ENCODE measurements at places on chromosomes 16 and 17.

- no peak for DNase-seq
These were observed 59.0 kb downstream of the ANKFY1 start for GRCh38 chr17:4204710-4205173.

DNA sequence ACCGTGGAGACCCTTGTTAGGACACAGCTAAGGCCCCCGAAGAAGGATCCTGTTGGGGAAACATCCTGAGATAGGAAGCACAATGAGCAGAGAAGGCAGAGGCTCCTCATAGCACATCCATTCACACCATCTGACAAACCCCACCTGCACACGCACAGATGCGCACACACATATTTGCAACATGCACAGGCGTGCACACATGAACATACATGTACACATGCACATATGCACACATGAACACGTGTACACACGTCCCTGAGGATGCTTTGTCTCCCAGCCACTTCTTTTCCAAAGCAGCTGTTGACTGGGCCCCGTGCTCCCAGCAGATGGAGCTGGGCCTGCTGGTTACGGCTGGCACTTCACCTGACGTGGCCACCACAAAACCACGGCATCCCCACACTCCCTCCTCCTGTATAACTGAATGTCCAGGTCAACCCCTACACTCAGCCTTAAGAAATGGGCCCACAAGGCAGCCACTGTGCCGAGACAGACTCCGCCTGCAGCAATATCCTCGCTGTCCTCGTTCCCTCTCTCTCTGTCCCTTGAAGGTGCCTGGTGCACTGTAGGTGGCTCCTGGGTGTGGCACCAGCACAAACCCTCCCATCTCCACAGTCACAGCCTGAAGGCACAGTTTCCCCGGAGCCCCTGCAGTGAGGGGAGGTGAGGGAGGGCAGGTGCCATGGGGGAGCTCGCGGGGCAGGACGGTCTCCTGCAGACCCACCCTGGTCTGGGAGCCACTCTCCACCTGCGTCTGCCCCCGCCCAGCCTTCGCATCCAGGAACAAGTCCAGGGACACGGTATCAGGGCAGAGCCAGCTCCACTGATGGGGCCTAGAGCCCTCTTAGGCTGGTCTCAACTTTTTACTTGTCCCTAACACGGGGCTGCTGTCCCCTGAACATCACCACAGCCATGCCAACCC is 183.0 kb downstream of the RBFOX3 start:
- DNase-seq, result no peak

- DNase-seq, result peak; percentile 41
These were observed 430 bp downstream of the BCAS3 start for GRCh38 chr17:60678118-60678444.

GRCh38 chr17:17447264-17447663 is 29.5 kb upstream of the MED9 start:
- DNase-seq, result no peak

GRCh38 chr17:71709271-71709890 is 411.4 kb upstream of the SOX9 start:
- no peak for DNase-seq

DNA sequence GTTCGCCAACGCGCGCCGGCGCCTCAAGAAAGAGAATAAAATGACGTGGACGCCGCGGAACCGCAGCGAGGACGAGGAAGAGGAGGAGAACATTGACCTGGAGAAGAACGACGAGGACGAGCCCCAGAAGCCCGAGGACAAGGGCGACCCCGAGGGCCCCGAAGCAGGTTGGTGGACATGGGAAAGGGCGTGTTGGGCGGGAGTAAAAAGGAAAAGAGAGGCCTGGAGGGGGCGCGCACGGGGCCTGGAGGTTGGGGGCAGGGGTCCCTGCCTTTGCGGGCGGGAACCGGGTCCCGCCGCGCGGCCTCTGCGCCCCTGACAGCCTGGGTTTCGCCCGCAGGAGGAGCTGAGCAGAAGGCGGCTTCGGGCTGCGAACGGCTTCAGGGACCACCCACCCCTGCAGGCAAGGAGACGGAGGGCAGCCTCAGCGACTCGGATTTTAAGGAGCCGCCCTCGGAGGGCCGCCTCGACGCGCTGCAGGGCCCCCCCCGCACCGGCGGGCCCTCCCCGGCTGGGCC is 2.1 kb downstream of the IRX5 start:
- DNase-seq, result no peak

GRCh38 chr17:57751348-57751971 is 6.4 kb upstream of the CCDC182 start:
- no peak for DNase-seq

- no peak for DNase-seq
These were observed 10.2 kb downstream of the PIK3R5 start for GRCh38 chr17:8955021-8955959.

GRCh38 chr17:3914312-3914670 is 2.0 kb downstream of the P2RX1 start:
- DNase-seq, result peak; percentile 34

GRCh38 chr17:21166595-21167210 is 39.9 kb downstream of the DHRS7B start:
- no peak for DNase-seq

DNA sequence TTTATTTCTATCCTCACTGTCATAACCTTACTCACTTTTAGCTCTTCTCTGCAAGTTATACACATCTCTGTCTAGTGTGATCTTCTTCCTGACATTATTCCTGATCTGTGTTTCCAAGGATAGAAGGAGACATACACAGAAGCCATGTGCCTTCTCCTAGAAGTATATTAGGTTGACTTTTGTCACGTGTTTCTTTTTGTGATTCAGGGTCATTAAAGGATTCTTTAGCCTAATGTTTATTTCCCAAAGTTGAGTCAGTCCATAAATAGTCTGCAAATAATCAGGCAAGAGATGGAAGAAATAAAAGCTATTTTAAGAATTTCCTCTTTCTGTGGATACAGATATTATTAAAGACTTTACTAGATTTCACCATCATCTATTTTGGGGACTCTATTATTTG is 214.1 kb upstream of the GOT2 start:
- no peak for DNase-seq

DNA sequence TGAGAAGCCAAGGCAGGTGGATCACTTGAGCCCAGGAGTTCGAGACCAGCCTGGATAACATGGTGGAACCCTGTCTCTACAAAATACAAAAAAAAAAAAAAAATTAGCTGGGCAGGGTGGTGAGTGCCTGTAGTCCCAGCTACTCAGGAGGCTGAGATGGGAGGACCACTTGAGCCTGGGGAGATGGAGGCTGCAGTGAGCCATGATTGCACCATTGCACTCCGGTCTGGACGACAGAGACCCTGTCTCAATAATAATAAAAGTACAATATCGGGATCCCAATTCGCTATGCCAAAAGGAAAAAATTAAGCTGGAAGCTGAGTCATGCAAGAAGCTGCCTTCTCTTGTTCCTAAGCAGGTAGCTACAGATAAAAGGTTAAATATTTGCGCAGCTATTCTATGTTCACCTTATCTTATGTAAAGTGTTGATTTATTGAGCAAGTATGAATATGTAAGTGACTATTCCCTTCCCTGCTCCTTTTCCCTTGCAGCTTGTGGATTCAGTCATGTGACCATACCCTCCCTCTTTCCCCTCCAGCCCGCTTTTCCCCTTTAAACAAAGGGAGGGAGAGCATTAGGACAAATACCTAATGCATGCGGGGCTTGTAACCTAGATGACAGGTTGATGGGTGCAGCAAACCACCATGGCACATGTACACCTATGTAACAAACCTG is 112.0 kb downstream of the LITAF start:
- DNase-seq, result no peak

DNA sequence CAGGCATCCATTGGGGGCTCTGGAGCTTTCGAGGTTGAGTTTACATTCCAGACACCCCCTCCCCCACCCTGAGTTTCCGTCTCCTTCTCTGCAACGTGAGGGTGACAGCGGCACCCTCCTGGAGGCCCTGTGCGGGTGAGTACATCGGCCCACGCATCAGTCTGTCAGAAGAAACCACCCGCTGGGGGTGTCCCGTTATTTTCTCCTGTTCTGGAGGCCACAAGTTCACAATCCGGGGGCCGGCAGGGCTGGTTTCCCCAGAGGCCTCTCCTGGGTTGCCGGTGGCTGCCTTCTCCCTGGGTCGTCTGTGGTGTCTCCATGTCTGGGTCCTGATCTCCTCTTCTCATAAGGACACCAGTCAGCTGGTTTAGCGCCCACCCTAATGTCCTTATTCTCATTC is 35.7 kb downstream of the GSE1 start:
- no peak for DNase-seq

GRCh38 chr17:67035131-67036083 is 8.9 kb upstream of the CACNG1 start:
- no peak for DNase-seq

DNA sequence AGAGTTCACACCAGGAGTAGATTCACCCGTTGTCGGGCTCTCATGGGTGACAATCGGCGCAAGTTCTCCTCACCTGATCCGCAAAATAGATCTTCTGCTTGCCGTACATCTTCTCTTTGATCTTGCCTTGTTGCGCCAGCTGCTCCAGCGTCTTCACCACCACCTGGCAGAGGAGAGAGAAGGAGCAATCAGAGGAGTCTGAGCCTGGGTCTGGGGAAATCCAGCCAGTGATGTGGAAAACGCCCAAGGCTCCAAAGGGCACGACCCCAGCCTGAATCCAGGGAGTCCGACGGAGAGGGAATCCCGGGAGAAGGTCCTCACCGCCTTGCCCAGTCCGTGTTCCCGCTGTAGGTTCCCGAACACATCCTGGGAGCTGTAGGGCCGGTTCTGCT is 393 bp downstream of the PSMC3IP start:
- peak; percentile 39 for DNase-seq

- DNase-seq, result peak; percentile 80
These were observed 10.7 kb upstream of the ZNF19 start for GRCh38 chr16:71499775-71500364.

GRCh38 chr17:39694593-39694992 is 5.3 kb upstream of the ERBB2 start:
- DNase-seq, result no peak

- no peak for DNase-seq
These were observed 13.9 kb upstream of the PMP22 start for GRCh38 chr17:15278924-15279477.

DNA sequence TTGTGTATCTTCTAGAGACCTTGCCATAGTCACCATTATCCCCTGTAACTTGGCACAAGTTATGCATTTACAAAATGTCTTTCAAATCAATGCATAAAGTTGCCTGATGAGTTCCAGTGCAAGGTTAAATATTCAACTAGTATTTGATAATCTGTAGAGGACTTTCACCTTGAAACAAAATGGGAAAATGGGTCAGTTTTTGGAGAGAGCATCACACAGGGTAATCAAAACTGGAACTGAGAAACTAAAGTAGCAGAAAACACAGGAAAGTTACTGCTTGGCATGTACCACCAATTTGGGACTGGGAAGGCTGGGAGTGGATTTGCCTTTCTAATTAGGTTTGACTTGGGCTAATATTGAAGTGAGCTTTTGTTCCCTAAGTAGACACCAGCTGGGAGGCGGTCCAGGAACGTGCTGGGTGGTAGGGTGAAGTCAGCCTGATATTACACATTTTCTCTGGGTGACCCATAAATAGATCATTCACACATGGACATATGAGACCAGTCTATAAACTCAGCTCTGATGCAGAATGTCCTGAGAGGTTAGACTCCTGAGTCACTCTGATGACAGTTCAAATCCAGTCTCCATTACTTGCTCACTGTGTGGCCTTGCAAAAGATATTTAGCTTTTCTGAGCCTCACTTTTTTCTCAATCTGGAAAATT is 152.3 kb downstream of the PCTP start:
- no peak for DNase-seq

DNA sequence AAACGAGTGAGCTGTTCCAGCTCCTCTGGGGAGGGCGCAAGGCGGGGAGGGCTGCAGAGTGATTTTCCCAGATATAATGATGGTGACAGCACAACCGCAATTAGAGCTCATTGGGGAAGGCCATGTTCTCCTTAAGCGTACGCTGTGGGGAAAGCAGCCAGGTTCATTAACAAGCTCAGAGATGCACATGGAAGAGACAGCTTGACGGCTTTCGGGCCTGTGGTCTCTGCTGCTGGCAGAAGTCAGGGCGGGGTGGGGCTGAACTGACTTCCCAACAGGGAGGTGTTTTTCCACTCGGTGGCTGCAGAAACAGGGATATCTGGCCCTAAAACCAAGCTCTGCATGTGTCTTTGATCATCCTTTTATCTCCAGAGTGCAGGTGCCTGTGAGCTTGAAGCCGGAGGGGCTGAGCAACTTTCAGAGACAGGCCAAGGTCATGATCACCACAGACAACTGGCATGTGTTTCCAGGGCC is 24.0 kb upstream of the CACNG1 start:
- DNase-seq, result no peak

GRCh38 chr17:38604479-38605403 is 1.0 kb downstream of the SRCIN1 start:
- peak; percentile 35 for DNase-seq

DNA sequence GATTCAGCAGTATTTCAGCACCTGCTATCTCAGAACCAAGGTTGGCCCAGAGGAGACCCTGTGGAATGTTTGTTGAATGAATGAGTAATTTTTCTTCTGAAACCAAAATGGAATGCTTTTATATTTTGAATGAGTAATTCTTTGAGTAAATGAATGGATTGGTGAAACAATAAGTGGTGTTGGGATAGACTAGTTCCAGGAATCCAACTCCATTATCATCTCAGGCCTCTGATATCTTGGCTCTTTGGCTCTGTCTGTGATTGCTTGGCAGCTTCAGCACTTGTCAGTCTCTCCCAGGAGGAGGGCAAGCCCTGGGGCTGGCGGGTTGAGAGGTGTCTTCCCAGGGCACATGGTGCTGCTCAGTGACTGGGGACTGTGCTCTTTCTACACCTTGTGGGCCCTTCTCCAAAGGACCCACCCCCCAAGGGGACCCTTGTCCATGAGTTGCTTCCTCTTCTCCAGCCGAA is 284.4 kb upstream of the FOXF1 start:
- no peak for DNase-seq

GRCh38 chr17:13598353-13599167 is 3.2 kb downstream of the HS3ST3A1 start:
- no peak for DNase-seq

Measured in OCI-M1 (cell line).